ENCODE measurements at places on chromosomes 6 and 20.

DNA sequence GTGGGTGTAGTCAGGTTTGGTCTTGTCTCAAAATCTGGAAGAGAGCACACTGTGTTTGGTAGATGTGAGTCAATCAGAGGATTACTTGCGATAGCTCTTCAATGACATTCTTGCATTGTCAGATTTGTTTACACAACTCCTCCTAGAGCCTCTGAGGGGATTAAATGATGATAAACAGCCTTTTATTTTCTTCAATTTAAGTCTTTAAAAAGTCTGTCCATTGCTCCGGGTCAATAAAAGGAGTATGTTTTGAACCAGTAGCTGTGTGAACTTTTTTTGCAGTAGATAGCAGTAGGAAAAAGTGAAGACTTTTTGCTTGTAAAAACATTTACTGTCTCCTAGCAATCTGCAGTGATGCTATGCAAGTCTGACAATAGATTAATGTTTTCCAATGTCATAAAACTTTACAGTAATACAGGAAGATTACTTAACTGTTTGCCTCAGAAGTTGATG is 49.9 kb downstream of the GJA1 start:
- no peak for DNase-seq

DNA sequence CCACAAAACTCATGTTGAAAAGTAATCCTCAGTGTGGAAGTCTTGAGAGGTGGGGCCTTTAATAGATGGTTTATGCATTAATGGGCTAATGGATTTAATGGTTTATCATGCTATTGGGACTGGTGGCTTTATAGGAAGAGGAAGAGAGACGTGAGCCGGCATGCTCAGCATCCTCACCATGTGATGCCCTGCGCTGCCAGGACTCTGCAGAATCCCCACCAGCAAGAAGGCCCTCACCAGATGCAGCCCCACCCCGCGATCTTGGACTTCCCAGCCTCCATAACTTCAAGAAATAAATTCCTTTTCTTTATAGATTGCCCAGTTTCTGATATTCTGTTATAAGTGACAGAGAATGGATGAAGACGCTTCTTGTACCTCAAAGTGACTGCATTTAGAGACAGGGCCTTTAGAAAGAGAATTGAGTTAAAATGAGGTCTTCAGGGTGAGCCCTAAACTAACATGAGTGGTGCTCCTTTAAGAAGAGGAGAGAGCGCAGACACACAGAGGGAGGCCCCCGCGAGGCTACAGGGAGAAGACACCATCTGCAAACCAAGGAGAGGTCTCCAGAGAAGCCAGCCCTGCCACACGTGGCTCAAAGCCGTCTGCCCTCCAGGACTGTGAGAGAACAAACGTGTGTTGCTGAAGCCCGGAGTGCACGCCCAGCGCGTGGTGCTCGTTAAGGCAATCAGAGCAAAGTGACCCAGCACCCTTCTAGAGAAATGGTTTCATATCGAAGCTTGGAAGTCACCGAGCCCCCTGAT is 56.9 kb downstream of the IRF4 start:
- DNase-seq: no peak

- DNase-seq: no peak
Measured at GRCh38 chr6:39952167-39952566, 17.9 kb upstream of the MOCS1 start.

GRCh38 chr20:5918856-5919625 is 31.3 kb downstream of the TRMT6 start:
- DNase-seq: no peak

DNA sequence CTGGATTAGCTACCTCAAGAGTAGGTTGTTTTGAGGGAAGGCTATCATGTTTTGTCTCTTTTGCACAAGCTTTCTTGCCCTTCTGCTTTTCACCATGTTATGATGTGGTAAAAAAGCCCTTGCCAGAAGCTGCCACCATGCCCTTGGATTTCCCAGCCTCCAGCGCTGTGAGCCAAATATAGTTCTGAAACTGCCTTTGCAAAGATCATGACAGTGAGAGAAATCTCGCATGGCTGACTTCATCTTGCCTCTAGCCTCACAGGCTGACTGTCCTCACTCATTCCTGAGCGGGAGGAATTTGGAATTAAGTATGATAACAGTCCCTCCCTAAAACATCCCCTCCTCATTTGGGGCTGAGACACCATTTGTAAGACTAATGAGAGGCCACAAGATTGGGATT is 207.7 kb downstream of the BTBD9 start:
- DNase-seq: no peak
